H7 (cell line): ENCODE measurements at places on chromosomes 13 and 19. TPM values are rescaled to one million over a fixed set of nuclear protein-coding genes. Genes with fewer than 3 reads are reported as not detected.

DNA sequence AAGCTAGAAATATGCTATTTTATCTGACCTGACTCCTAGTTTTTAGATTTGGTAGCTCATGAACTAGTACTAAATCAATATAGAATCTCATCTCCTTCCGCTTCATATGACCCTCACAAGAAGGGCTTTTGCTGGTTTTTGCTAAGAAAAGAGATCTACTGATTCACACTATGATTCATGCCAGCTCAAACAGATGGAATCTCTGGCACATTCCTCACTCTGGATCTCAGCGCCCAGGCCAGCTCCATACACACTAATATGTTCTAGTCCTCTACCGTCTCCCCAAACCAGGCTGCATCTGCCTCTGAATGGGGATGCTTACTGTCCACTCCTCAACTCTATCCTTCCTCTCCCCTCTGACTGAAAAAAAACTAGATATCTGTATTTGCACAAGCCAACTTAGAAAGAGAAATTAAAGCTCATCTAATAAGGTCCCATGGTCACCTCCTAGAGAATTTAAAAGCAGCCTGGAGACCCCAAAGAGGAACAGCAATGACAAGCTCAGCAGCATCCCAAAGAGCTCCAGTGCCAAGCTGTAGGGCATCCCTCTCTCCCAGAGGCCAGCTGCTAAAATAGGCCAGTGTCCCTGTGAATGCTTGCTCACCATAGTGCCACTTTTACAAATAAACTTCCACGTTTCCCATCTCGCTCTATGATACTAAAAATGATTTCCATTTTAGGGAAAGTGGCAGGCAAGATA, 74.9 kb downstream of the LHFPL6 start:
- no peak for DNase-seq

DNA sequence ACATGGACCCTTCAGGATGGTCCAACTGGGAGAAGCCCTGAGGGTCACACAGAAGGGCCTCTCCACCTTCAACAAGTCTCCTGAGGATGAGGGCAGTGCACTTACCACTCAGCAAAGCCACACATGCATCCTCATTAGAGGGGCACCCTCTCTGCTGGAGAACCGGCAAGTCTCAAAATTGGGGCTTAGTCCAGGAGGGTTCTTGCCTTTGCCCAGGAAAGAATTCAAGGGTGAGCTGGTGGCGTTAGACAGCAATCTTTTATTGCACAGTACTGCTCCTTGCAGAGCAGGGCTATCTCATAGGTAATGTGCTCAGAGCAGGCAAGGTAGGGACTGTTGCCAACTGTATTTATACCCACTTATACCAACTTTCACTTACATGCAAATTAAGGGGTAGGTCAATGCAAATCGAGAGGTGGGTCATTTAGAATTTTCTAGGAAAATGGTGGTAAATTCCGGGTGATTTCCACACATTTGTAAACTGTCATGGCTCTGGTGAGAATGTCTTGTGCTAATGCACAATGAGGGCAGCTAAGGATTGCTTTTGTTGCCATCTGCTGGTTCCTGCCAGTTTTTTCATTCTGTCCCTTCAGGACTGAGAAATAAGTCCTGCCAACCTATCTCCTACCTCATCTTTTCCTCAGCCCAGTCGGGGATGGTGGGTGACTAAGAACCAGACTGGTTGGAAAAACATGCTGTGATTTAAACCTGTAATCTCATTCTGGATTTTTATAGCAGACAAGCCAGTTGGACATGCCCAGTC, 27.8 kb upstream of the IGSF23 start:
- DNase-seq: no peak

GRCh38 chr13:37640499-37640898, 41.9 kb upstream of the POSTN start:
- DNase-seq: peak; percentile 5

FFAR1 gene
- not detected in 2 replicates for total RNA-seq

ALOX5AP gene
- total RNA-seq: not detected in 2 replicates

- DNase-seq: no peak
These were observed 516.5 kb downstream of the SUCLA2 start for GRCh38 chr13:47484548-47484947.

DNA sequence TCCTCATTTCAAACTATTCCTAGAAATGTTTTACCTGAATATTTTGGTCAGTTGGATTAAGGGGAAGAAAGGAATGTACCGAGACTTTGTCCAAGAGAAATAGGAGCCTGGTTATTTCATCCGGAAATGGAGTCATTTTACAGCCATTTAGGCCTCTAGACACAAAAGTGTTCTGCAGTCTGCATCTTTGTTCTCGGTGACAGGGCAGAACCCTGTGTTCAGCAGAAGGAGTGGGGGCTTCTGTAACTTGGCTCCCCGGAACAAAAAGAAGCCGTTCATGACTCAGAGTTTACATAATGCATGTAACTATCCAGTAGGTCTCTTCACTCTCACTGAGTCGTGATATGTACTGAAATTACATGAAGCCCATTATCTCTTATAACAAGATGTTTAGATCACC, 21.6 kb upstream of the FNDC3A start:
- no peak for DNase-seq

GRCh38 chr13:20706661-20707060, 3.2 kb downstream of the IL17D start:
- no peak for DNase-seq

DNA sequence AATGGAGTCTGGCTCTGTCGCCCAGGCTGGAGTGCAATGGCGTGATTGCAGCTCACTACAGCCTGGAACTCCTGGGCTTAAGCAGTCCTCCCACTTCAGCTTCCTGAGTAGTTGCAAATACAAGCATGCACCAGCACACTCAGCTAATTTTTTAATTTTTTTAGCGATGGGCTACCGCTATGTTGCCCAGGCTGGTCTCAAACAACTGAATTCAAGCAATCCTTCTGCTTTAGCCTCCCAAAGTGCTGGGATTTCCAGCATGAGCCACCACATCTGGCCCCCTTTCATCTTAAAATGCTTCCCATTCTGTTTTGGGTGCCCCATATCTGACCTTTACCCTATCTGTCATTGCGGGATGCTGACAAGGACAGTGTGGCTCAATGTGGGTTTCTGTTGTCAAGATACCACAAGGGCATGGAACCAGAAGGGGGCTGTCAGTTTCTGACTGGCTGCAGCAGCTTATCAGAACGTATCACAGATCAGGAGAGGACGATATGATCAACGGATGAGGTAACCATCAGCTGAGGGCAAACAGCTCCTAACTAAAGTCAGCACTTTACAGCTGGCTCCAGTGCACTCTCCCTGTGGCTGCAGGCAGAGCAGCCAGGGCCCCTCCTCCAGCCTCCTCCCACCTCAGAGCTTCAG, 32.4 kb downstream of the GPR42 start:
- no peak for DNase-seq

- no peak for DNase-seq
These were observed 612.5 kb upstream of the PRR20A start for GRCh38 chr13:56528040-56528790.

NPHS1 gene
- total RNA-seq: not detected in 2 replicates

KLC3 gene
- total RNA-seq: 1.6 and 1.8 TPM in 2 replicates

DNA sequence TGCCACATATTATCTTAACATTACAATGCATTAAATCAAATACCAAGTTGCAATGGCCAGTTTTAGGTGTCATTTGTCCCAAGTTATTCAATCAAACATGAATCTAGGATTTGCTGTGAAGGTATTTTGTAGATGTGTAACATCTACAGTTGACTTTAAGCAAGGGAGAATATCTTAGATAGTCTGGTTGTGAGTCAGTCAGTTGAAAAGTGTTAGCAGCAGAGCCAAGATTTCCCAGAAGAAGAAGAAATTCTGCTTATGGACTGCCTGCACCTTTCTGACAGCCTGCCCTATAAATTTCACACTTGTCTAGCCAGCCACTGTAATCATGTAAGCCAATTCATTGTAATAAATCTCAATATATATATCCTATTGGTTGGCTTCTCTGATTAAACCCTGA, 41.3 kb upstream of the INTS6 start:
- DNase-seq: no peak

CNN1 gene
- 24.1 and 26.7 TPM in 2 replicates for total RNA-seq

FUT6 gene
- not detected in 2 replicates for total RNA-seq

DIRAS1 gene
- total RNA-seq: 8.2 and 12.2 TPM in 2 replicates

LRRC4B gene
- 2.4 and 3.5 TPM in 2 replicates for total RNA-seq
